ENCODE measurements at places on chromosomes 6 and 20.

GRCh38 chr20:11921321-11921720 is 3.6 kb downstream of the BTBD3 start:
- DNase-seq = no peak

- no peak for DNase-seq
Observed at GRCh38 chr6:111803804-111804203, 69.4 kb downstream of the FYN start.

DNA sequence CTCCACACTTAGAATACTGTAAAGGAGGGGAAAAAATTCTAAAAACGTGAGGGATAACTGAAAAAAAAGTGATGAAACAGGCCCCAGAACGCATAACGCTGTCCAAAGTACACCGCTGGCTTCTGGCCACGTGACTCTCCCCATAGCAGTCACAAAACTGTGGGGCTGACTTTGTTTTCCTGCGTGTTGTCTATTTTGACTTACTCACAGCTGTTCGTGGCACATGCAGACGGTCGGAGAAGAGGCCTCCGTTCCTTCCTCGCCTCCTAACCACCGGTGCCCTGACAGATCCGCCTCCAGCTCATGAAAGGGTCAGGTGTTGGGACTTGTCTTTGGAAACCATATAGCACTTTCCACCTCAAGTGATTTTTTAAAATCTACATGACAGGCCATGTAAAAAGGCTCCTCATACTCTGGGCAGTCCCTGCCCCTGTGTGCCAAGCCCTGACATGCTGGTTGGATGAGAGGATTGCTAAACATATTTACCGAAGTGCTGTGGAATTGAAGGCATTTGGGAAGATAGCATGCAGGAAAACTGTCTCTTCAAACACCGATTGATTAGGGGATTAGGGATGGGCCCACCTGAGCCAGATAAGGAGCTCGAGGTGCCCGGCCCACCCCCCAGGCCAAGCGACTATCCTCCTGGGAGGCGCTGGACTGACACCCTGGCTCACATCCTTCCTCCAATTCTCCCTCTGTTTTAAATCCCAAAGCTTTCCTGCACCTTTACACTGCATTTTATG is 54.8 kb downstream of the DACT2 start:
- no peak for DNase-seq

DNA sequence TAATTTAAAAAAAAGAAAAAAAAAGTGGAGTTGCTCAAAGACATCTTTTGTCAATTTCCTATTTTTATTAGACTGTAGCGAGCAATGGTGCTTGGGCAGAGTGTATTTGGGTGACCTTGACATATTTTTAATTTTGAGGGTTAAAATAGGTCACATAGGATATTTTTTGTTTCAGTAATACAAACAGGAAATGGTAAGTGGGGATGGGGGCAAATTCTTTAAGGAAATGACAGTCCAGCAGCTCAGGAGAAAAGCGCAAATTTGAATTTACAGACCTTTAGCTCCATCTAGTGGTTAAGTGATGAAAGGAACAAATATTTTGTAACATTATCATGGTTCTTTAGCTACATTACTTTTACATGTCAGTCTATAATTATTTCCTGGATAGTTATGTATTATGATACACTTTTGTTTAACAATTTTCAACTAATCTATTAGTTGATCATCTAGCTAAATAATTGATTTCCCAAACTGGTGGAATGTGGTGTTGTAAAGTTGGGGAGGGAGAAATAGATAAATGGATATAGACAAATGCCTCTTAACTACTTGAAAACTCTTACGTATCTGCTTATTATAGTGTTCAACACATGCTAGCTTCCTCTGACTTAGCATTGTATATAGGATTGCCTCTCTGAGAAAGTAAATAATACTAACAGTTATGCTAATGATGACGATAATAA is 10.0 kb downstream of the CITED2 start:
- DNase-seq = peak; percentile 37

DNA sequence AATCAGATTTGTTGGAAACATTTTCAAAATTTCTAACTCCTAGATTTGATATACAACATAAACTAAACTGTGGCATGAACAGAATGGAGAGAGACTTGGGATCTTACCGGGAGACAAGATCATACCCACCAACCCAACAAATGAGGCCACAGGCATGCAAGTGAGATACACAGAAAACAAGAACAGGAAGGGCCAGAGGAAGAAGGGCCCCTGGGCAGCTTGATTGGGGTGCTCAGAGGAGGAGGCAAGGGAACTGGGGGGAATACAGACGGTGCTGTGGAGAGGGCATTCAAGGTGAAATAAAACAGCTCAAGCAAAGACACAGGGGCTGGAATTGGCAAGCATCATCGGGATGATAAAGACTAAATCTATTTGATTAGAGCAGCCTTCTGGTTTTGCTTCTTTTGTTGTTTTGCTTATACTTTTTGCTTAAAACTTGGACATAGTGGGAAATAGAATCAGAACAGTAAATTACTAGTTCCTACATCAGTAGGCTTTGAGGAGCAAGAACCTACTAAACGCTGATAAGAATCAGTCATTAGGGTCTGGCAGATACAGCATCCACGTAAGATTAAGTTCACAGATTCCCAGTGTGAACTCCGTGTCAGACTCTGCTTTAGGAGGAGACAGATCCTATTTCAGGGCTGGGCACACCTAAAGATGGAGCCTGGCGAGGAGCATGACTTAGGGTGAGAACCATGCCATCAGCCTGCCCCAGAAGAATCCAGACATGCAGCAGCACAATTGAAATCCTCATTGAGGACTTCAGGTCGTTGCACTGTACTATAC is 3.5 kb upstream of the RAMACL start:
- DNase-seq = no peak

GRCh38 chr6:65545920-65546319 is 161.1 kb downstream of the EYS start:
- DNase-seq = no peak

DNA sequence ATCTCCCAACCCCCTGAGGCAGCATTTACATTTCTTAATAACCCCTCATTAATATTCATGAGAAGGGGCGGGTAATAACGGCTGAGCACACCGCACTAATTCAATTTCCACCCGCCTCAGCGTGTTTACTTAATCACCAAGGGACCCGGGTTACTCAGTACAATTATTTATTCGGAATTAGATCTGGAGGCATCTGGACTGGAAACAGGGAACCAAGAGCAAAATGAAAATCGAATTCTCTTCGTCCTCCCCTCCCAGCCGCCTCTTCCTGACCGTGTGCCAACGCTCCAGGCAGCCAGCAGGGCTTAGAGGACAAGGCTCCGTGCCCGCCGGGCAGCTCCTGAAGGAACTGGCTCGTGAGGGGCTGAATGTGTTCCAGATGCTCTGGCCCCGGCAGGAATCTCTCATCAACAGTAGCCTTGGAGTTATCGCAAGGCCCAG is 23.5 kb upstream of the CTNNBL1 start:
- DNase-seq = no peak

DNA sequence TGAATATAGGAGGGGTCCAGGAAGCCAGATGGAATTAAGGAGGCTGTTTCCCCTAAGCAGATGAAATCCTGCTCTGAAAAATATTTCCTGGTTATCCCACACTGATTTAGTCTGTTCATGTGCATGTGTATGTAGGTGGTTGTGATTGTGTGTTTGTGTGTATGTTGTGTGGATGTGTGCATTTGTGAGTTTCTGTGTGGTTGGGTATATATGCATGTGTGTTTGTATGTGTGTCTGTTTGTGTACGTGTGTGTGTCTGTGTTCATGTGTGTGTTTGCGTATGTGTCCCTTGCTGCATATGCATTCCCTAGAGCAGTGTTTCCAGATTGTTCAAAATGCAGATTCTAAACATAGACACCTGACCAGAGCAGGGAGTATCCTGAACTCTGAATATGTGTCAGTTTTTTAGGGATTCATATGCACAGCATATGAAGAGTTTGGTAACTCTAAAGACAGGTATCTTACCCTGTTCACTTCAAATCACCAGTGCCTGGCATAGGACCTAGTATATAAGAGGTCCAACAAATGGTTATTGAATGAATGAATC is 239.8 kb downstream of the MAFB start:
- no peak for DNase-seq

DNA sequence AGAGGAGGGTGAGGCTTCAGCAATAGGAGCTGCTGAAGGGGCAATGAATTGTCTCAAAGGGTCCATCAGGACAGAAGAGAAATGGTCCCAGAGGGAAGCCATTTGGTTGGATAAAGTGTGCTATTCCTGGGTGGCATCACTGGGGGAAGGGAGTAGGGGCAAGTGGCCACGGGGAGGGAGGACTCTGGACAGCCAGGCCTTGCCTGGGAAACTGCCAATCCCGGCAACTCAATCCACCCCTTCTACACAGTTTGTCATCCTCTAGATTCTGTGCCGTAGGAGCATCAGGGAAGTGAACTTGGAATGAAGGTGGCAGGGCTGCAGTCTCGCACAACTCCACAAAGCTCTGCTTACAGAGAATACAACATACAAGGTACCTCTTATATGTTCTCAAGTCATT is 59.5 kb upstream of the RIPOR2 start:
- DNase-seq = no peak

DNA sequence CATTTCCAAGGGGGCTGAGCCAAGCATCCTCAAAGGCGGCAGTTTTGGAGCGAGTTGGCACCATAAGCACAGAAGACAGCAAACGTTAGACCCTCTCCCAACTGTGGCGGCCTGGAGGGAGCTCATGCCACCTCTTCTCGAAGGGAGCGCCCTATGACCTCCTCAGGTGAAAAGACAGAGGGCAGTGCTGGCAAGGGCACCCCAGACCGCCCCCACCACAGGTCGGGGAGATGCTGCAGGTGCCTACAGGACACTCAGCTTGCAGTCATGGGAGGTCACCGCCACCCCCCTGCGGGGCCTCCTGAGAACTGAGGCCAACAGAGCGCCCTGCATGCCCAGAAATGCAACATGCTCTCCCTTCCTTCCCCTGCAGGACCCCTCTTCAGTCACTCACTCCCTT is 45.1 kb upstream of the BHLHE23 start:
- no peak for DNase-seq

- no peak for DNase-seq
Observed at GRCh38 chr6:111461860-111462259, 21.2 kb downstream of the REV3L start.

Data from GM18507 (cell line).